ENCODE measurements at places on chromosomes 1 and 21. TPM values are rescaled to one million over a fixed set of nuclear protein-coding genes. Genes with fewer than 3 reads are reported as not detected.
A peak's percentile ranks its signal among the peaks of the same experiment; 100 is the strongest.

- DNase-seq, result no peak
Measured at GRCh38 chr1:62613325-62613727, 16.0 kb downstream of the ANGPTL3 start.

GRCh38 chr1:202915146-202915545, 11.9 kb downstream of the KLHL12 start:
- no peak for DNase-seq

DNA sequence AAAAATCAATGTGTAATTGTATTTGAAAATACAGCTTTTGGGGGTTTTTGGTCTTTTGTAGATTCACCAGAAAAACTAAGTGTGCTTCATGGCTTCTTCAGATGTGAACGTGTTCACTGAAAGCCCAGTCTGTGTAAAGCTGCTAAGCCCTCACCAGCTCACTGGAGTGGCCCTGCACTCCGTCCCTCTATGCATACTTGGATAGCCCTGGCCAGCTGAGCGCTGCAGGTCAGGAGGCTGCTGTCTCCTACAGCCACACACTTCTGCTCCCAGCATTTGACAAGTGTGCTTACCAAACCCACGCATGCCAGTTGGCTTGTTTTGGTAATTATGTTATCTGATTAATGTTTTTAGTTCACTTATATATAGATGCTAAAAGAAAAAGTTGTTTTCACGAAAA, 163.5 kb downstream of the TLR5 start:
- DNase-seq, result no peak

DNA sequence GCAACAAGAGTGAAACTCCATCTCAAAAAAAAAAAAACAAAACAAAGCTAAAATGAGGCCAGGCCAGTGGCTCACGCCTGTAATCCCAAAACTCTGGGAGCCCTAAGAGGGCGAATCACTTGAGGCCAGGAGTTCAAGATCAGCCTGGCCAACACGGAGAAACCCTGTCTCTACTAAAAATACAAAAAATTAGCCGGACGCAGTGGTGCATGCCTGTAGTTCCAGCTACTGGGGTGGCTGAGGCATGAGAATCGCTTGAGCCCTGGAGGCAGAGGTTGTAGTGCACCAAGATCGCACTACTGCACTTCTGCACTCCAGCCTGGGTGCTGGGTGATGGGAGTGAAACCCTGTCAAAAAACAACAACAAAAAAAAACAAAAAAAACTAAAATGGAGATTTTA, 191.2 kb upstream of the SGIP1 start:
- no peak for DNase-seq

- DNase-seq, result no peak
Measured at GRCh38 chr1:29700491-29700890, 464.2 kb downstream of the PTPRU start.

GRCh38 chr1:151718666-151719065, 2.1 kb upstream of the CELF3 start:
- no peak for DNase-seq

DNA sequence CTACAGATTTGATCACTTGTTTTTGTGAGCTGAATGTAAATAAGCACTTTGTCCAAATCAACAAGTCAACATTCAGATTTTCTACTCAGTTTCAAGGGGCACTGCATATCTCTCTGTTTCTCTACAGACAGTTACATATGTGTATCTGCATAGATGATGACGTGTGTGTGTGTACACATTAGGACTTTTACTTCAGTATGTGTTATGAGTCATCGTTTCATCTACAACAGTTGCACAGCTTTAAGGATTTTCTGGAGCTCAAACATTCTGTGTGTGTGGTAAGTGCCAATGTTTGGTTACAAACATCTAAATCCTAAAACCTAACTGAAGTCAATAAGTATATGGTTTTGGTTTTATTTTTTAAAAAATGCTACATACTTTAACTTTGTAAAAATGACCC, 494.5 kb upstream of the PBX1 start:
- DNase-seq, result no peak

DNA sequence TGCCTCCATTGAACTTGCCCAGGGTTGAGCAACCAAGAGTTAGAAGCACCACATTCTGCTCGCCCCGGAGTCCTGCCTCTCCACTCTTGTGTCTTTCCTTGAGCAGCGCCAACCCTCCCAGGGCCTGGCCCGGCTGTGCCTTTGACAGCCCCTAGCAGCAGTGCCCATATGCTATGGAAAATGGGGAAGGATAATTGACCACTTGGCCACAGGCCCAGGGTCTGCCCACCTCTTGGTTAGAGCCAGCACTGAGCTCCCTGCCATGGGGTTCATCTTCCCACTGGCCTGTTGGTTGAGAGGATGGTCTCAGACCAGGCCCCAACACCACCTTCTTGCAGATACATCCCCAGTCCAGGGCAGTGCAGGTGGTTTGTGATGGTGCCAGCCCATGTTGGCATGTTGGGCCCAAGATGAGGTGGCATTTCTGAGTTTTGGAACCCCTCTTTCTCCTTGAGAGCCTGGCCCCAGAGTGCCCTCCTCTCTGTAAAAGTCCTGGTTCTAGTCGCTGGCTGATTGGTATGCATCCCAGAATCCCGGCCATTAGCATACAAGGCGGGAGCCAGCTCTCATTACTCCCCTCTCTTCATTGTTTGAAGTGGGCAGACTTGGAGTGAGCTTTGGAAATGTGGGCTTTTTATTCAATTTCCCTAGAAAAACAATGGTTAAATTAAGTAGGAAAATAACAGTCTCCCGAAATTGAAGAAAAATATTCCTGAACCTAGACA, 7.6 kb downstream of the ARHGEF10L start:
- DNase-seq, result no peak

- DNase-seq, result no peak
Measured at GRCh38 chr21:31158789-31159581, 120.7 kb upstream of the KRTAP19-8 start.

- DNase-seq, result peak; percentile 32
Measured at GRCh38 chr1:21295002-21295401, 4.7 kb upstream of the ECE1 start.

GRCh38 chr1:154320882-154321608, at the start of gene AQP10:
Gene AQP10 (plus strand): TSS chr1:154321093. CDS start chr1:154321156, 63 bp downstream.
- no peak for DNase-seq

- no peak for DNase-seq
Measured at GRCh38 chr1:226624526-226624925, 76.0 kb downstream of the STUM start.

GRCh38 chr1:109249654-109250401, 489 bp downstream of the CELSR2 start:
- no peak for DNase-seq

DNA sequence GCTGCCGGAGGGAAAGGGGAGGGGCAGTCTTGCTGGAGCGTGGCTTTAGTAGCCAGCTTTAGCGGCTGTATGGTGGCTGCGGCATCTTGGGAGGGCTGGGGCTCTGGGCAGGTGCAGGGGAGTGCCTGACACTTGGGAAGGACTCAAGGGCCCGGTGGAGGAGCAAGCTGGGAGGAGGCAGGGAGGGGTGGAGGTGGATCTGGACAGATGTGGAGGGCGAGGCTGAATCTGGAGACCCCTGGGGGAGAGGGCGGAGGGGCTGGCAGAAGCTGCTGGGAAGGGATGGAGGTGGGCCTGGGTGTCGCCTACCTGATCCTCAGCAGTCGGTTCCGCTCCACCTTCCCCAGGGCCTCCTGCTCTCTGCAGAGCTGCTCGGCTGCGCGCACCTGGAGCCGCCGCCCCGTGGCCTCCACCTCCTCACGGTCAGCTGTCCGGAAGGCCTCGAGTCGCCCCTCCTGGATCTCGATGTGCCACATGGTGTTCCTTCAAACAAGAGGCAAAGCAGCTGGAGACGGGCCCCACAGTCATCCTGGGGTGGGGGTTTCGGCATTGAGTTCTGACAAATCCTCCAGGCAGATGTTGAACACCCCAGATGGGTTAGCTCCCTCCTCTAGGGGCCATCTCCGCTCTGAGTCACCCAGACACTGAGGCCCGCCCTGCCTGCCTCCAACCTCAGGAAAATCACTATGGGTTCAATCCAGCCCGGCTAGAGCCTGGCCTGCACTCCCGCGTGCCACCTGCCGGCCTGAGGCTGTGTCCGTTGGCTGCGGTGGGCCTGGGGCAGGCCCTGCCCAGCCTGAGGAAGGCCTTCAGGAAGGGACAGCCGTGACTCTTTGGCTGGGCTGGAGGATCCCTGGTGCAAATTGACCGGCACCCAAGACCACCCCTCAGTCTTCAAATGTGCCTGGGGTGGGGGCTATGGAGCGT, 29.6 kb downstream of the CFAP74 start:
- DNase-seq, result no peak

- no peak for DNase-seq
Measured at GRCh38 chr21:33791073-33791472, 124.5 kb downstream of the ATP5PO start.

DNA sequence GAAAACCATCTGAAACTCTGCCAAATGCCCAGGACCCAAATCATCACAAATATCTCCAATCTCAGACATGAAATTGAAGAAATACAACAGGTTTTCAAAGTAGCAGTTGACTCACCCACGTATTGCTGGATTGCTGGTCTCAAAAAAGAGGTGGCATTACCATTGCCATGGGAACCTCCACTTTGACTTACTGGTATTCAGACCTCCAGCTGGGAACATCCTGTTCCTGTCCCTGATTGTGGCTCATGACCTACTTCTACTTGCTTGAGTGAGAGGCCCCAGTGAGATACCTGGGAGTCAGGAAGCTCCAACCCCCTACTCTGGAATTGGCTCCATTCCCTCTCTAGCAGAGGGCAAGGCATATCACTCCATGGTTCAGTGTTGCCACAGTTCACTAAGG, 64.6 kb downstream of the NMNAT2 start:
- no peak for DNase-seq

- DNase-seq, result no peak
Measured at GRCh38 chr1:155016231-155016831, 13.7 kb downstream of the ZBTB7B start.

DNA sequence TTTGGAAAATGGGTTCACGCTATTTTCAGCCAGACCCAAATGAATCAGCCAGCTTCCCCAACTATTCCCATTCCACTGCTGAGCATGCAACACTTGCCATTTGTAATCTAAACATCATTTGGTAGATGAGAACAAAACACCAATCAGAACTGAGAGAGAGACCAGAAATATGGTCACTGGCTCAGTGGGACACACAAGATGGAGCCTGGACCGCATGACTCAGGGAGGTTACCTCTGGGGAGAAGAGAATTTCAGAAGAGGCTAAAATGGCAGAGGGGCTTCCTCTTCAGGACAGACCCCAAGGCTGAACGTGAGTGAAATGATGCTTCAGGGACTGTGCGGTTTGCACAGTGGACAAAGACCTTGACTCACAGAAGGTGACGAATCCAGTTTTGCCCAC, 126.6 kb downstream of the URB2 start:
- no peak for DNase-seq

- no peak for DNase-seq
Measured at GRCh38 chr1:25576459-25577133, 33.2 kb downstream of the LDLRAP1 start.

DNA sequence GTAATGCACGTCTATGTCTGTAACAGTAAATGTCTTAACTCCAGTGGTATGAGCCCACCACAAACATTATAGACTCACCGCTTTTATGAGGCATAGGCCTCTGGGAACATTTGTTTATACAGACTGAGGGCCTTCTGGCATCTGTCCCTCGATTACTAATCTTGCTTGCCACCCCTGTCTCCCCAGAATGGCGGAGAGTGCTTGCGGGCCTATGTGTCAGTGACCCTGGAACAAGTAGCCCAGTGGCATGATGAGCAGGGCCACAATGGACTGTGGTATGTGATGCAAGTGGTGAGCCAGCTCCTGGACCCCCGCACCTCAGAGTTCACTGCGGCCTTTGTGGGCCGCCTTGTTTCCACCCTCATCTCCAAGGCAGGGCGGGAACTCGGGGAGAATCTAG, 18.3 kb upstream of the SHISA4 start:
- DNase-seq, result no peak

GRCh38 chr1:150810958-150811659, 3.0 kb upstream of the CTSK start:
- no peak for DNase-seq

DNA sequence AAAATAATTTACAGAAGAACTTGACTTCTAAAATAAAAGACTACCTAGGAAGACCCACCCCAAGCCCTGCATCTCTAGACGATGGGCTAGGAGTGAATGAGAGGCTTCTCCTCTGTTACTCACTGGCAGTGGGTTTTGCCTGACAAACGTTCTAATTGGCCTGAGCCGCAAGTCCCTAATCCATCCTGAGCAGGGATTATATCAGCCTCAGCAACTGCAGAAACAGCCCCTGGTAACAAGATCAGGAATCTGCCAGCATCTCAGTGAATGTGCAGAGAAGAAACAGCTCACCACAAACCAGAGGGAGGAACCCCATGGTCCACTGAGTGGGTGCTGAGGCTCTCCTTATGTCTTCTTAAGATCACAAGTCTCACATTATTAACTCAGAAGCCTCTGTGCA, 240.6 kb downstream of the BRINP2 start:
- DNase-seq, result no peak

- no peak for DNase-seq
Measured at GRCh38 chr1:154775621-154776605, 94.2 kb downstream of the KCNN3 start.

- no peak for DNase-seq
Measured at GRCh38 chr1:59743324-59744091, 71.2 kb upstream of the HOOK1 start.

DNA sequence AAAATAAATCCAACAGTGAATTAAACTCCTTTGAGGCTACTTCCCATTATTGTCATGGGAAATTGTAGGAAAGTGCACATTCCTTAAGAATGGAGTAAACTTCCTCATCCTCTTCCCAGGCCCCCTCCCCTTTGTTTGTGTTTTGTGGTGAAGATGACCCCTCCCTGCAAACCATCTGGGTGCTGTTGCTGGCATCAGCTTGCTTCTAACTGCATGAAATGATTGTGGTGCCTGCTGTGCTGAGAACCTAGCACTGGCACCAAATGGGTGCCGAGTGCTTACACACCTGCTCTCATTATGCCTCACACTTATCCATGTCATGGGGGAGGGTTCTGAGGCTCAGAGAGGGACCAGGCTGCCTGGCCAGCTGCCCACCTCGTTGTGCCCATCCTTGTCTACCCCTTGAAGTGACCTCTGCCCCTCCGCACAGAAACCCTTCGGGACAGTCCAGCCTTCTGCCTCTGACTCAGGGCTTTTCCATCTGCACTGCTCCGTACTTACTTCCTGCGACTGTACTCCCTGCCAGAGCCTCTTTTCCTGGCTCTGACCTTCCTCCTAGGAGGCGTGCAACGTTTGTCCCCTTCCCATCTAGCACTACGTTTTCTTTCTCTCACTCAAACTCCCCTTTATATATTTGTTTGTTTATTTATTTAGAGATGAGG, 30.6 kb downstream of the CAPN2 start:
- DNase-seq, result no peak

The SLC45A3 gene
- total RNA-seq, result 1.5 TPM

The LCA5L gene
- 0.32 TPM for total RNA-seq

The PRKAA2 gene
- not detected for total RNA-seq

The LCE2A gene
- total RNA-seq, result not detected

The MLLT11 gene
- total RNA-seq, result 3.8 TPM

The LINGO4 gene
- total RNA-seq, result not detected

The LCE3E gene
- total RNA-seq, result not detected

The LYPD8 gene
- total RNA-seq, result not detected

The TP73 gene
- total RNA-seq, result 2.4 TPM

The CSMD2 gene
- total RNA-seq, result not detected

The AMY1C gene
- total RNA-seq, result not detected

The PSEN2 gene
- total RNA-seq, result 17.0 TPM

The DYNLT4 gene
- total RNA-seq, result not detected

Data from activated T-helper 2 cell treated with anti-CD3 and anti-CD28 coated beads, Interferon-gamma antibody, Interleukin-2, Interleukin-4, amounts not matched to agents 10 μg/mL and 5 μg/mL and 100 μg/mL, durations not matched to agents 14 hours and 24 hours and 36 hours (primary cell).